IMR-90 (cell line): ENCODE measurements at places on chromosomes 4 and X. TPM values are rescaled to one million over a fixed set of nuclear protein-coding genes. Genes with fewer than 3 reads are reported as not detected.

DNA sequence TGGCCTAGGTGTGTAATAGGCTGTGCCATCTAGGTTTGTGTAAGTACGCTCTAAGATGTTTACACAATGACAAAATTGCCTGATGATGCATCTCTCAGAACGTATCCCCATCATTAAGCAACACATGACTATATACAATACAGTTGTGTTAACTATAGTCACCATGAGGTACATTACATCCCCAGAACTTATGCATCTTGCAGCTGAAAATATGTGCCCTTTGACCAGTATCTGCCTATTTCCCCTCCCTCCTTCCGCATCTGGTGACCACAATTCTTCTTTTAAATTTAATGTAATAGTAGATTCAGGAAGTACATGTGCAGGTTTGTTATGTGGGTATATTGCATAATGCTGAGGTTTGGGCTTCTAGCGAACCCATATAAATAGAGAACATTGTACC, 239.8 kb upstream of the IL1RAPL1 start:
- DNase-seq, result no peak

GRCh38 chr4:139920486-139921002, 233.4 kb downstream of the MAML3 start:
- DNase-seq, result no peak

DNA sequence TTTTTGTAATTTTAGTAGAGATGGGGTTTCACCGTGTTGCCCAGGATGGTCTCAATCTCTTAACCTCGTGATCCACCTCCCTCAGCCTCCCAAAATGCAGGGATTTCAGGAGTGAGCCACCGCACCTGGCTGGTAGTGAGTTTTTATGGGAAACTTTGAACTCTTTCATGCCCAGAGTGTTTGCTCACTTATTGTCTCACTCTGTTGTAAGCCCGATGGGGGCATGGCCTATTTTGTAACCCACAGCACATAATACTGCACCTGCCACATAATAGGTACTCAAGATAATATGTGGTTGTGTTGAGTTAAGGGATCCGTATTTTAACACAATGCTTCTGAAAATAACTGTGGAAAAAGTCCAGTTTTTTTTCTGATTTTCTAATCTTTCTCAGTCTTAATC, 109.6 kb upstream of the GIMD1 start:
- no peak for DNase-seq

- DNase-seq, result no peak
Measured at GRCh38 chrX:31260351-31260750, 188.5 kb upstream of the FTHL17 start.

DNA sequence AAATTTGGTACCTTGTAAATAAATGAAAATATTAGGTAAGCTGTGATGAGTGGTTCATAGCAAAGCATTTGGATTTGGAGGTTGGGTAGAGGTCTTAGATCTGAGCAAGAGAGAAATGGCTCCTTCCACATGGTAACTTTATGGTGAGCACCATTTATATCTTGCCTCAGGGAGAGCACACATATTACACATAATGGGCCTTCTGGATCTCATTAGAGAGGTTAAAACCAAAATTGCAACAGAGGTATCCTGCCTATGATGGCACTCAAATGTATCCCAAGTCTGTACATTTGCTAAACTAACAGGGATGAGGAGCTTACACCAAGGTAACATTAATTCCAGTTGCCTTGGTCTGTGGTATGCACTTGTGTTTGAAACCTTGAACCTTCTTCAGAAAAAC, 87.1 kb upstream of the PUDP start:
- no peak for DNase-seq

DNA sequence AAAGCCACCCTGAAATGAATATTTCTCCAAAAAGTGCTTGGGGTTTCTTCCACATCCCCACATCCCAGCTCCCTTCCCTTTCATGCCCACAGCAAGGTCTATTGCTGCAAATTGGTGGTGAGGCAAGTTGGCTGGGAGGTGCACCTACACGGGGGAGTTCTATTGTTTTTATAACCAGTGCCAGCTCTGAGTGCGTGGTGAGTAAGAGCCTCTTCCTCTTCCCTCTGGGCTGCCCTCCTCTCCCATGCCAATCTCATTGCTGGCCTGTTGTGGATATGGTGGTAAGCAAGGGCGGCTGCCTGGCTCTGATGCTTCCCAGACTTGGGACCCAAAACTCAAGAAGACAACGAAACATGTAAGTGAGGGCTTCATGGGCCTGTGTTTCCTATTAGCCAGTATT, 204.3 kb downstream of the SHROOM3 start:
- peak; percentile 23 for DNase-seq

GRCh38 chr4:182916483-182917181, 554 bp downstream of the DCTD start:
- peak; percentile 79 for DNase-seq

- no peak for DNase-seq
Measured at GRCh38 chrX:78496483-78496882, 162.6 kb downstream of the RTL3 start.

DNA sequence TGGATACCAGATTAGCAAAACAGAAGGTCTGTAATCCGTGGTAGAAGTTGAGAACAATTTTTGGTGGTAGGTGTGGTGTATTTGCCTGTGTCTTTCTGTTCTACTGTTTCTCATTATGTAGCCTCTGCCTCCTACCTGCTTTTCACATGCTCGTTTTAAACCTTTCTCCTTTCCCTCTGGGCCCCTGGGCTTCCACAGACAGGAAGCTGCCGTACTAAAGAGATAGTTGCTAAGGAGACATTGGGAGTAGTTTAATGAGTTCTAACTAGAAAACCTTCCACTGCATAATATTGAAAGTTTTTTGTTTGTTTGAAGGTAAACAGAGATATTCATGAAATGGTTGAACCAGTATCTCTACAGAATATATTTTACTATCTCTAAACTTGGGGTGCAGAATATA, 107.8 kb downstream of the STOX2 start:
- DNase-seq, result no peak

GRCh38 chrX:132491191-132491590, 2.4 kb upstream of the MBNL3 start:
- DNase-seq, result no peak

Gene TMPRSS11D
- not detected in 2 replicates for total RNA-seq

Gene HTR2C
- total RNA-seq, result not detected in 2 replicates

Gene SLC6A14
- not detected in 2 replicates for total RNA-seq

Gene UNC5C
- under 0.01 TPM in 1 of 2 replicates, not detected in the other for total RNA-seq
